NCI-H1930 (cell line): ENCODE measurements at places on chromosomes 4 and X.

DNA sequence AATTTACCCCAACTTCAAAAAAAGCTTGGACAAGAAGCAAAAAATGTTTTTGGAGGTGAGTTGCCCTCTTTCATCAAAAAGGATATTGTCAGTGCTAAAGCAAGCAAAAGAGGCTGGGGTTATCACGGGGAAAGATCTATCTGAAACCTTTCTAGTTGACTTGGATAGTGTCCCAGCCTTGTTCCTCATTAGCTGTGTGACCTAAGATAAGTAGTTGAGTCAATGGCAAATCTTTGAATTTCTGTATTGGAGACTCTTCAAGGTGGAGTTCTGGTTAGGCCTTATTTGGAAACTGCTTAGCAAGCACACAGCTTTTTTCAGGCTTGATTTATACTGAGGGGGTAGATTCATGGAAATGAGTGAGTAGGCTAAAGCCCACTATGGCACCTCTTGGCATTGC lies 271.6 kb downstream of the GRIA3 start:
- no peak for DNase-seq

- DNase-seq: no peak
These were observed 122.4 kb upstream of the NPY2R start for GRCh38 chr4:155085843-155086530.

DNA sequence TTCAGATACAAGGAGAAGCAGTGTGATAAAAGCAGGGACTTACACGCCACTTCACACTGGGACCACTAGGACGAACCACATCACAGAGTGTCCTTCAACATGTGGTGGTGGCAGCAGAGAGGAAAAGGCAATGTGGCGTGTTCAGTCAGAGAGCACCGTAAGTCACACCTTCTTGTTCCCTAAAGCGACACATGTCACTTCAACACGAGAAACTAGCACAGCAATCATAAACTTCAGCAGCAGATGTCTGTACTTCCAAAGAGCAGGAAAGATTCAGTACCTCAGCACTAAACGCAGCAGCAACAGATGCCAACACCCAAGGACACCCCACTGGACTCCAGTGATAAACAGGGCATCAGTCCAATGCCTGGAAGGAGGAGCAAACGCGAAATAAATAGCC lies 96.7 kb downstream of the AREG start:
- no peak for DNase-seq

DNA sequence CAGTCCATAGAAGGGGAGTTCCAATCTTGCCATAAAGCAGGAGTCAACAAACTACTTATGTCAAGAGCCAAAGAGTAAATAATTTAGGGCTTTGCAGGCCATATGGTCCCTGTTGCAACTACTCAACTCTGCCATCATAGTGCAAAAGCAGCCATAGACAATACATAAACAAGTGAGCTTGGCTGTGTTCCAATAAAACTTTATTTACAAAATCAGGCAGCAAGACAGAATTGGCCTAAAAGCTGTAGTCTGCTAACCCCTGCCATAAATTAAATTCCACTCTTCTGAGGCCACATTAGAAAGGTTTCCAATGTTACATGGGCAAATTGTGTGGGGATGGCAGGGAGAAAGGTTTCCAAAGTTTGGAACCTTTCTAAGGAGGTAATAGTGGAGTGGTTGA lies 14.7 kb downstream of the TRMT2B start:
- no peak for DNase-seq

DNA sequence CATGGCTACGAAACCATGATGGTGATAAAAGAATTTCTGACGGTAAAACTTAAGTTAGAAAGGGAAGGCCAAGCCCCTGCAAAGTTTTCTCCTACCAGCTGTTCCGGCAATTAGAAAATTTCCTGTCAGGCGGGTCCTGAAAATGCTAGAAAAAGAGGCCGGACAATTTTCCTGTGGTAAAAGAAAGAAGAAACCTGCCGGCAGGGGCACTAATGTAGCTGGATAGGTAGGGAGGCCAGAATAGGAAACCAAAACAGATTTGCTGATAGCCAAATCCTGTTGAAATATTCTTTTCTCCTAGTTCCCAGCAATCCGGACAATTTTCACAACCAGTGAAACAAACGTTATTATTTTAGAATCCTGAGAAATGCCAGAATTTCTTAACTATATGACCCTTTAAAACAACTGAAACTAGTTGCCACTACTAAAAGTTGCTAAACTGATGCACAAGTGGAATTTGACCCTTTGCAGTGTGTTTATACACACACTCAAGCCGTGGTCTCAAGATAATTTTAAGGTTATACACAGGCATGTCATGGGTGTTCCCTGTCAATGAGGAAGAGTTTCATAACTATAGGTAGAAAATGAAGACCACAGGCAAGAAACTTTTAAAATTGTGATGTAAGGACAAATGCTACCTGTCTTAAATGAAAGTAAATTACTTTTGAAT lies 47.7 kb downstream of the RPS6KA3 start:
- DNase-seq: no peak

DNA sequence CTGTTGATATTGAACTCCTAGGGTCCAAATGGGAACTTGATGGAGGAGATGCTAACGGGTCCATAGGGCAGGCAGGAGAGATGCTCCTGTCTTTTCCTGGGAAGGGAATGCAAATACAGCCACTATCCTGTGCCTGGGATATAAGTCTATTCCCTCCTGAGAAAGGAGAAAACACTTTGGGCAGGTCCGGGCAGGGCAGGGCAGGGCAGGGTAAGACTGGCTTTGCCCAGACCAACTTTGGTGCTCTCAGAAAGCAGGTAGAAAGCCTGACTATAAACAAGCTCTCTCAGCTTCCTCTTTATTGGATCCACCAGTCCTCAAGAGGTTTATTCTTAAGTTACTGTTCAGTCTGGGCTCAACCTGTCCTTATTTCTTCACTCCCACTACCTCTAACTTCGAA lies 232.3 kb downstream of the PTTG2 start:
- no peak for DNase-seq
